ENCODE measurements at places on chromosomes 16 and 17.

DNA sequence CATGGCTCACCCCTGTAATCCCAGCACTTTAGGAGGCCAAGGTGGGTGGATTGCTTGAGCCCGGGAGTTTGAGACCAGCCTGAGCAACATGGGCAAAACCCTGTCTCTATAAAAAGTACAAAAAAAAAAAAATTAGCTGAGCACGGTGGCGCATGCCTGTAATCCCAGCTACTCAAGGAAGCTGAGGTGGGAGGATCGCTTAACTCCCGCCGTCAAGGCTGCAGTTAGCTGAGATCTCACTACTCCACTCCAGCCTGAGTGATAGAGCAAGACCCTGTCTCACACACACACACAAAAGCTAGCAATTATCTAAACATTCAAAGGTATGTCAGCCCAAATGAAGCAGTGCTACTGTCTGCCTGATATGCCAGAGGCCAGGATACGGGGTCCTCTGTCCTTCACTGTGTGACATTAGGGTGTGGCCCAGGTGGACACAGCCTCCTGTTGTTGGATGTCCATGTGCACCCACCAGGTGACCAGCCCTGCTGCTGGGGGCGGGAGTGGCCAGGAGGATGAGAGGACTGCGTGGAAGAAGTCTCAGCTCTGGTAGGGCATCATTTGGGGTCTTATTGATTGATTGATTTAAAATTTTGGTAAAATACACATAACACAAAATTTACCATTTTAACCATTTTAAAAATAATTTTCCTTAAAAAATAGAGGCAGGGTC lies 3.9 kb downstream of the NLRC3 start:
- DNase-seq: no peak

GRCh38 chr17:82257473-82257872 lies 16.0 kb downstream of the CSNK1D start:
- DNase-seq: no peak

- DNase-seq: no peak
Measured at GRCh38 chr16:67461600-67462278, 19.2 kb downstream of the ATP6V0D1 start.

DNA sequence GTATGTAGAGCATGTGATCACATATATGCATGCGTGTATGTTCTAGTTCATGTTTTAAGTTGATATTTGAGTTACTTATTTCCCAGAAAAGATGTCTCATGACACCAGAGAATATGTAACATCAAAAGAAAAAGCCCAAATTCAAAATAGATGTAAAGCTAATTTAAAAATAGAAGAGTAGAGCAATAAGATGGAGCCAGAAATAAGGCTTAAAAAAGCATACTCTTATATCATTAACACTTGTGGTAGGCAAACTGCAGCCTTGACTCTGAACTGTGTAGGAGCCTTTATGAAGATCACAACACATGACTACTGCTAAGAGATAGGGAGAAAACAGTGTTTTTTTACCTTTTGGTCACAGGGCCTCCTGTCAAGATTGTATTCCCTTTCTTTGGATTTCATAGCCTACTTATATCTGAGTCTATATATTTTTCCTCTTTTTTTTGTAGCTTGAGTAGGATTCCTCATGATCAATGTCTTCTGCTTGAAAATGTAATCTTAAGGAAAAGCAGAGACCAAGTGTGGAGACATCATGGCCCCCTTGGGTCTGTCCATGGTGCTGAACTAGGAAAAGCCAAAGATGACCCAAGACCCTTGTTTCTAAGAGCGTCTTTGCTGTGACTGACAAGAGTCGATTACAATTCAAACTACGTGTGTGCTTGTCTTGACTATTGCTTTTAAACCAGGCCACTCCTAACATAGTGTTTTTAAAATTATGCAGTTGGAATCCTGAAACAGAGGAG lies 390.4 kb downstream of the SHISA9 start:
- DNase-seq: no peak

GRCh38 chr16:50800074-50800473 lies 58.2 kb downstream of the CYLD start:
- DNase-seq: no peak

GRCh38 chr17:58189436-58190146 lies 2.9 kb upstream of the EPX start:
- no peak for DNase-seq

- no peak for DNase-seq
Measured at GRCh38 chr16:77459534-77460254, 24.9 kb upstream of the ADAMTS18 start.

DNA sequence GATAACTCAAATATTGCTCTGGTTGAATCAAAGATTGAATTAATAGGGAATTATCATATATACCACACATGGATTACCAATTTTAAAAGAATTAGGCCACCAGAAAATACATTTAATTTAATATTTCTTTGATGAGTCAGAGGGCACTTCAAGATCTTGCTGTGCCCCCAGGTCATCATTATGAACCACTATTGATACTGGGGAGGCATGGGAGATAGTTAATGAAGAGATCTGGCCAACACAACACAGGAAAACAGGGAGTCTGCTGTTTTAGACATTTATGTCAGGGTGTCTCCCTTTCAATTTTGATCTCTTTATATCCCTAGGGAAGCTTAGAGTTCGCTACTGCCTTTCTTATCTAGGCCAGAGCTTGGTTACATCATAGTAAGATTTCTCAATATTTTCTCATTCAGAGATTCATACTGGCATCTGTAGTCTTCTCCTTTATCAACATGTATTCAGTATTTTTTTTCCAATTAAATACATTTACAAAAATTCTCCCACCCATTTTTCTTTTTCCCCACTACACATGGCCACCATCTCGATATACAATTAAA lies 158.3 kb upstream of the ZFHX3 start:
- DNase-seq: no peak

DNA sequence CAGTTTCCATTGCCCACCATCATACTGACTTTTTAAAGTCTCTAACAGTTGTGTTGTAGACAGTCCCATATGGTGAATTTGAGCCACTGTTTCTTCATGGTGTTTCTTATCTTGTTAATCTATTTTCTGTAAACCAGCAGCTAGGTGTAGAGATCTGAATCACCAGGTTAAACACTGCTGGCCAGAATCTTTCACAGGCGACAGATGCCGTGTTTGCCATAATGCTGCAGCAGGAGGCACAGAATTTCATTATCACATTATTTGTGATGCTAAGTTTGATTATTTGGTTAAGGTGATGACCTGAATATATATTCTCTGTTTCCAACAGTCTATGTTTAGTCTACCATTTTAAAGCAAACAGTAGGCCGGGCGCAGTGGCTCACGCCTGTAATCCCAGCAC lies 11.5 kb upstream of the CNGB1 start:
- DNase-seq: no peak

DNA sequence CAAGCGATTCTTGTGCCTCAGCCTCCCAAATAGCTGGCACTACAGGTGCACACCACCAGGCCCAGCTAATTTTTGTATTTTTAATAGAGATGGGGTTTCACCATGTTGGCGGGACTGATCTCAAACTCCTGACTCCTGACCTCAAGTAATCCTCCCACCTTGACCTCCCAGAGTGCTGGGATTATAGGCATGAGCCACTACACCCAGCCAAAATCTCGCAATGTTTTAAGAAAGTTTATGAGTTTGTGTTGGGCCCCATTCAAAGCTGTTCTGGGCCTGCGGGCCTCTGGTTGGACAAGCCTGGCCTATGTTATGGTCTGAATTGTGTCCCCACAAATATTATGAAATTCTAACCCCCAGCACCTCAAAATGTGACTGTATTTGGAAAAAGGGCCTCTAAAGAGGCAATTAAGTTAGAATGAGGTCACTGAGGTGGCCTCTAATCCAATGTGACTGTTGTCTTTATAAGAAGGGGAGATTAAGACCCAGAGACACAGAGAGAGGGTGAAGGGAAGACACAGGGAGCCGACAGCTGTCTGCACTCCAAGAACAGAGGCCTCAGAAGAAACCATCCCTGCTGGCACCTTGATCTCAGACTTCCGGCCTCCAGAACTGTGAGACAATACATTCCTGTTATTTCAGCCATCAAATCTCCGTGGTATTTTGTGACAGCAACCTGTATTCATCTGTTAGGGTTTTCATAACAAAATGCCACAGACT lies 469.9 kb downstream of the HS3ST4 start:
- no peak for DNase-seq

DNA sequence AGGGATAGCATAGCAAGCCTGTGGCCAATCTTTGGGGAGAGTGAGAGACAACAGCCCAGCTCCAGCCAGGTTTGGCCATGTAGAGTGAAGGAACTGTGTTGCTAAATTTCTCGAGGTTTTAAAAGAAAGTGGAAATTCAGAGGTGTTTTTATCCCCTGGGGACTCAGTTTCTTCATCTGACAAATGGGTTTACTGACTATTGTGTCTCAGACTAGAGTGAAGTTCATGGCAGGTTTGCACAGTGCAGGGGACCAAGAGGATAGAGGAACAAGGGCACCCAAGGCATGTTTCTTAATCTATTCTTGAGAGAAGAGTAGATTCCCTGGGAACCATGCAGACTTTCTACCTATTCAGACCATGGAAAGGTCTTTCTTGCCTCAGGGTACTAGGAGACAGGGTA lies 555.8 kb upstream of the C16orf82 start:
- no peak for DNase-seq

- no peak for DNase-seq
Measured at GRCh38 chr17:4921320-4921719, 10.8 kb upstream of the GP1BA start.

DNA sequence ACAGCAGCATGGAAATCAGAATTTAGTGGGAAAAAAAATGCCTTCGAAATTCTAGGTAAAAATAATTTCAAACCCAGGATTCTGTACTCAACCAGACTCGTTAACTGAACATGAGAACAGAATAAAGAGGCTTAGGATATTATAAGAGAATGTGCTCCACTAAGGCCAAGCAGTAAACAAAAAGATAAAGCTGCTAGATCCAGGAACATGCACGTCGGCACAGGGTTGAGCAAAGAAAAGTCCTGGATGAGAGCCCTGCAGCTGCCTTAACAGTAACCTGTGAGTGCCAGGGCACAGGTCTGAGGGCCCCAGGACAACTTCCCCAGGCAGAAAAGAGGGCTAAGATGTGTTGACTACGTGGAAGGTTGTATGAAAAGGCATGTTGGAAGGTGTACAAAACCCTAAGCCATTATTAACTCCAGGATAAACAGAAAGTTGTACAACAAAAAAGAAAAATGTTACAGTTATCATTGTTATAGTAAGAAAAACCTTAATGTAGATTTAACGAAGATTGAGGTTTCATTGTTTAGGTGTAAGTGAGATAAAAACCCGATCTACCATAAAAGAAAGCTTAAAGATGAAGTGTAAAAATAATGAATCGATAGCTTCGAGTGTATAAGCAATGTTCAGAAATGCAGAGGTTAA lies 42.3 kb upstream of the RBFOX3 start:
- no peak for DNase-seq

DNA sequence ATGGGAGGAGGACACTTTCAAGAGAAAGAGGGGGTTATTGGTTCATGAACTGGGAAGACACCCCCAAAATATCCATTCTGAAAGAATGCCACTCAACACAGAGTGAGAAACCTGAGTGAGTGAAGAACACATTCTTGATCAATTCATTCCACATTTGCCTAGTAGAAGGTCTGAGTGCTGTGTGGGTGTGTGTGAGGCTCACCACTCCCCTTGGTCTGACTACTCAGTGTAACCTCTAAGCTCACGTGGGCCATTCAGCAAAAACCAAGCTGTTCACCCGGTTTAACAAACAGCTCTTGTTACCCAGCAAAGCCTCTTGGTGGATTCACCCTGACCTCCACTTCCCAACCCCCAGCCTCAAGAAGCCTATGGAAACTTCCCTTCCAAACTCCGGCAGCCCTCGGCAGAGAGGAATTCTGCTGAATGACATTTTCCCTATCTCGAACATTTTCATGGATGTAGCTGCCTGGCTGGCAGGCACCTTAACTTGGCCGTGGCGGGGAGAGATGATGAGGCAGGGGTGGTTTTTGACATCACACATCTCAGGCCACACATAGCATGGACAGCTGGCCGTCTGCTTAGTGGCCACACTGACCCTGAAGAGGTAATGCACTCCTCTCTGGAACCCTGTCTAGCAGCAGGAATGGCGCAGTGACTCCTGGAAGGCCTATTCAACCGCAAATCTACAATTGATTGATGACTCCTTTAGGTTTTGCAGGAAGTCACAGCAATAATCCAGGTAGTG lies 11.6 kb downstream of the ST6GALNAC1 start:
- DNase-seq: no peak

DNA sequence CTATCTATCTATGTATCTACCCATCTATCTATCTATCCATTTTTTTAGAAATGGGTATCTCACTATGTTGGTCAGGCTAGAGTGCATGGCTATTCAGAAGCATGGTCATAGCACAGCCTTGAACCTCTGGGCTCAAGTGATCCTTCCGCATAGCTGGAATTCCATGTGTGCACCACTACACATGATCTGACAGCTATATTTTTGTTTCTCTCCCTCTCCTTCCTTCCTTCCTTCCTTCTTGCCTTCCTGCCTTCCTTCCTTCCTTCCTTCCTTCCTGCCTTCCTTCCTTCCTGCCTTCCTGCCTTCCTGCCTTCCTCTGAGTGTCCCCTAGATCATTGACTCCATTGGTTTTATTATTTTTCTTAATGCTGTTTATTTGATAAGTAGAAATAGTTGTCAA lies 108.1 kb downstream of the HS3ST4 start:
- DNase-seq: no peak

- DNase-seq: no peak
Measured at GRCh38 chr17:8794636-8795035, 4.5 kb downstream of the MFSD6L start.

- DNase-seq: no peak
Measured at GRCh38 chr17:50638966-50639713, 4.5 kb downstream of the ABCC3 start.

GRCh38 chr17:62193249-62193648 lies 128.2 kb upstream of the MED13 start:
- DNase-seq: no peak

DNA sequence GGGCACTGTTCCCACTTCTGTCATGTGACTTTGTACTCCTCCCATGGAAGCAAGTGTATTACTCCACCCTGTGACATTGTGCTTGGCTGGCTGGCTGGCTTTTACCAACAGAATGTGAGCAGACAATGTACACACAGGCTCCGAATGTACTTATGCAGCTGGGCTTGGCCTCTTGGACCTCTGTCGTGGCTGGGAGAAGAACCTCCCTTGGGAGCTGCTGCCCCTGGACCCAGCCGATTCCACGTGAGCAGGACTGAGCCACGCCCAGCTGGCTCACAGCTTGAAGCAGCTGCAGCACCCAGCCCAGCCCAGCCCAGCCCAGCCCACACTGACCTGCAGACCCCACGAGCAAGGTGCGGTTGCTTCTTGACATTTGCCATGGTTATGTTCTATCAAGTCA lies 177.5 kb downstream of the RBFOX3 start:
- DNase-seq: no peak

- no peak for DNase-seq
Measured at GRCh38 chr16:65509172-65509571, 387.3 kb upstream of the CDH11 start.

DNA sequence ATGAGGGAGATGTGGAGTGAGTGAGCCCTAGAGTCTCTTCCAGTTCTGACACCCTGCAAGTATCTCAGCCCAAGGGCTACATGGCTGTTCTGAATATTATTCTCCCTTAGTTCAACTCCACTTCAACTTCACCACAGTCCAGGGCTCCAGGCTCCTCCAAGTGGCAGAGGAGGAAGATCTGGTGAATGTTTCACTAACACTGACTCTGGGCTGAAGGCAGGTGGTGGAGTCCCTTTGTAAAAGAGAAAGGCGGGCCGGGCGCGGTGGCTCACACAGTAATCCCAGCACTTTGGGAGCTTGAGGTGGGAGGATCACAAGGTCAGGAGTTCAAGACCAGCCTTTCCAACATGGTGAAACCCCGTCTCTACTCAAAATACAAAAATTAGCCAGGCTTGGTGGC lies 13.6 kb downstream of the CCDC92B start:
- DNase-seq: no peak

GRCh38 chr17:35708951-35709350 lies 22.5 kb upstream of the RASL10B start:
- no peak for DNase-seq

Measured in cerebellar nuclear complex (tissue), 1 donor.